ENCODE measurements at places on chromosomes 12 and 14.

- no peak for DNase-seq
Observed at GRCh38 chr12:52633383-52633782, 15.0 kb upstream of the KRT73 start.

DNA sequence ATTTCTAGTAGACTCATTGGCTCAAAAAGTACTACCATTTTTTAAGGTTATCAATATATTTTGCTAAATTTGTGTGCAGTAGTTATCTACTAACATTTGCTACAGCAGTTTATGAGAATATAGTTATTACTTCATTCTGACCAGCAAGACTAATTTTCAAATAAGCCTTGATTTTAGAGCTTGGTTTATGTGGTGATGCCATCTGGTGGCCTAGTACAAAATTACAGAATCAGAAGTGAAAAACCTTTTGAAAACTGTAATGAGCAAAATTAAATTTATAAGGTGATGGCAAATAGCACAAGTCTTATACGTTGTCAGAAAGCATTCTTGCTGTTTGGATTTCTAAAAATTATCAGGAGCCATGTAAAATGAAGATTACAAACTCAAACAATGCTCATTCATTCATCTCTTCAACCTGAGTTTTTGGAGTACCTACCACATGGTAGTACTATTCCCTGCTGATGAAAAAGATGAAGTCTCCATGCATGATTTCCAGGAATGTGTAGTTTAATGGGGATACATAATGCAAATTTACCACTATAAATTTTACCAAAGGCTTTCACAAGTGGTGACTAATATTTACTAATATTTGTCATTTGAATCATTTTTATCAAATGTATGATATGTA, 51.0 kb downstream of the MAGOHB start:
- DNase-seq = no peak

DNA sequence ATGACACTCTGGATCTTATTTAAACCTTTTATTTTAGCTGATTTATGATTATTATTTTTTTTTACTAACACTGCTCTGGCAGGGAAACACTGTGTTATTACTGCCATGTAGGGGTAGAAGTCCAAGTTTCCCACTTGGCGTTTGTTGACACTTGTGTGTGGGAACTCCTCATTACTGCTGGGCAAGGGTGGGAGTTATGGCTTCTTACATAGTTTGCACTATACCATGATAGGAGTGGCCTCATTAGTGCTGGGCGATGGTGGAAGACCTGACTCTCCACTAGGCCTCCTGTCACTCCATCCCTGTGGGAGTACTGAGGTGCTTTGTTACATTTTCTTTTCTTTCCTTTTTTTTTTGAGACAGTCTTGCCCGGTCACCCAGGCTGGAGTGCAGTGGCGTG, 83.5 kb downstream of the BRMS1L start:
- DNase-seq = no peak

DNA sequence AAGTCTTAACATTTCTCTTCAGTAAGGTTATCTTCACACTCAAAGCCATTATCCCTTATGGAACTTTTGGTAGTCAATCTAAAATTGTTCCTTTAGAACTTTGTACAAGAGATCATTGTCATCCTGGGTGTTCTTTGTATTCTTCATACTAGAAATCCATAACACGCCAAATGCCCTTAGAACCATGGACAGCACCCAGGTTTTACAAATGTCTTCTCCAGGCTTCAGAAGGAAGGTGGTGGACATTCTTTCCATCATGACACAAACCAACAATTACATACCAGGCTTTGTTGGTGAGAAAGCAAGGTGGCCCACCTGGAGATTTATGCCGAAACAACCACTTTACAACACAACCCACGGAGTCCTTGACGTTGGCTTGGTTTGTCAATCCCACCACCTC, 365.6 kb upstream of the TBX3 start:
- no peak for DNase-seq

DNA sequence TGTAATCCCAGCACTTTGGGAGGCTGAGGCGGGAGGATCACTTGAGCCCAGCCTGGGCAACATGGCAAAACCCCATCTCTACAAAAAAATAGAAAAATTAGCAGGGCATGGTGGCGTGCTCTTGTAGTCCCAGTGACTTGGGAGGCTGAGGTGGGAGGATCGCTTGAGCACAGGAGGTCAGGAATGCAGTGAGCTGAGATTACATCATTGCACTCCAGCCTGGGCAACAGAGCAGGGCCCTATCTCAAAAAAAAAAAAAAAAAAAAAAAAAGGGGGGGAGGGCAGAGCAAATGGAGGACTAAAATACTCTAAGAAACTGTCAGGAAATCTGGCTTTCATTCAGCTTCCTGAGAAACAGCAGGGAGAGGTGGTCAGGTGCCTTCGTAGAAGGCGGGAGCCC, 31.7 kb upstream of the TSPAN9 start:
- no peak for DNase-seq

GRCh38 chr12:6914246-6914946, at the start of gene ENO2:
ENO2 (plus strand) TSS chr12:6914580; CDS start chr12:6915833, 1,253 bp downstream.
- DNase-seq = no peak

DNA sequence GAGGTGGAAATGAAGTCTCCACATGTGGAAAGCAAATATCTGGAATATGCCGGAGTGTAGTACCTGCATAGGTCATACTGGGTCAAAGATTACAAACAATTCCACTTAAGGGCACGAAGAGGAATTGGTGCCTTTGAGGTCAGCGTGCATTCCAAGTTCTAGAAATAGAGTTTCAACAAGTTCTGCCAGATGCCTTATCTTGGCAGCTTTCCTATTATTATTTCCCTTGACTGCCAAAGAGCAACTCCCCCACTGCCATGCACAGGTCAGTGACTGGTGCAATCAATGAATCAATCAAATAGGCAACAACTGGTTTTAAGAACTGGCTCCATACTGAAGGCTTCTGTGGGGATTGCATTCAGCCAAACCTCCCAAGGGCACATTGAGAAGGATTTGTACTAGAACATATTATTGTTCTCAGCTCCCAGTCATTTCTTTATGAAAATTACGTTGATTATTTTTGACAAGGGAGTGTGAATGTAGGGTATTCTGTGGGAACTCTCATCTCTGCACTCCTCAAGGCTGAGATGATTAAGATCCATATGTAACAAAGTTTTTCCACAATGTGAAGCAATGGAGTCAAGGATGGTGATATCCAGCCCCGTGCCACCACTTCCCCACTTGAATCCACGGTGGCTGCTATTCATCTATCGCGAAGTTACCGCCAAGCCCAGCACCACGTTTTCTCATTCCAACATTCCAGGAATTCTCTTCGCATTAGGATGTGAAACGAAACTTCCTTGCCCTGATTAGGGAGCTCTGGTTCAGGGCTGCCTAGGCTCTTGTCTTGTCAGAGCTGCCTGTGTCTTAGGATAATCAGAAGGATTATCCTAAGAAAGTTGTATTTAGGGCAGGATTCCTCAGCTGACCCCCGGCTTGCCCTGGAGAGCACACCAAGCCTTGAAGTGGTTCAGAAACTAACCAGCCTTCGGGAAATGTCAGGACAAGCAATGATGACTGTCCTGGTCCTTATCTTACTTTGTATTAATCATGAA, 115.1 kb upstream of the PCED1B start:
- no peak for DNase-seq

- DNase-seq = no peak
Observed at GRCh38 chr12:25855716-25856115, 102.8 kb upstream of the RASSF8 start.

DNA sequence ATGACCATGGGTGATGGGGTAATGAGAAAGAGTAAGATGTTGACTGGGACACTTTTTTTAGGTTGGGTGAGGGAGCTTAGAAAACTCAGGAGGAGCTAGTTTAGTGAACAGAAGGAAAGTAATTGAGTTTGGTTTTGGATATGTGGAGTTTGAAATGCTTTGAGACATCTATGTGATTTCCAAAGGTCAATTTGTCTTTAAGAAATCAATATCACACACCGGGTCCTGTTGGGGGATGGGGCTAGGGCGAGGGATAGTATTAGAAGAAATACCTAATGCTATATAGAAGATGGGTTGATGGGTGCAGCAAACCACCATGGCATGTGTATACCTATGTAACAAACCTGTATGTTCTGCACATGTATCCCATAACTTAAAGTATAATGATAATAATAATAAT, 118.4 kb downstream of the ASCL1 start:
- no peak for DNase-seq

- DNase-seq = no peak
Observed at GRCh38 chr14:50523271-50524041, 8.9 kb downstream of the MAP4K5 start.

GRCh38 chr12:91188778-91189177, 6.2 kb upstream of the DCN start:
- no peak for DNase-seq

DNA sequence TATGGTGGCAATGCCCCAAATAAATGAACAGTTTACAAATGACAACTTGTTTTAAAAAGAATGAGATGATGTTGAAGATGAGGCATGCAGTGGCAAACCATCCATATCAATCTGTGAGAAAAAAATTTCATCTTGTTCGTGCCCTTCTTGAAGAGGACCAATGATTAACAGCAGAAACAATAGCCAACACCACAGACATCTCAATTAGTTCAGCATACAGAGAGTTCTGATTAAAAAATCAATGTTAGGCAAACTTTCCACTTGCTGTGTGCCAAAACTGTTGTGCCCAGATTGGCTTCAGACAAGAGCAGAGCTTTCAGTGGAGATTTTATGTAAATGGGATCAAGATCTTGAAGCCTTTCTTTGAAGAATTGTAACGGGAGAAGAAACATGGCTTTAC, 329.9 kb downstream of the BMP4 start:
- DNase-seq = no peak

DNA sequence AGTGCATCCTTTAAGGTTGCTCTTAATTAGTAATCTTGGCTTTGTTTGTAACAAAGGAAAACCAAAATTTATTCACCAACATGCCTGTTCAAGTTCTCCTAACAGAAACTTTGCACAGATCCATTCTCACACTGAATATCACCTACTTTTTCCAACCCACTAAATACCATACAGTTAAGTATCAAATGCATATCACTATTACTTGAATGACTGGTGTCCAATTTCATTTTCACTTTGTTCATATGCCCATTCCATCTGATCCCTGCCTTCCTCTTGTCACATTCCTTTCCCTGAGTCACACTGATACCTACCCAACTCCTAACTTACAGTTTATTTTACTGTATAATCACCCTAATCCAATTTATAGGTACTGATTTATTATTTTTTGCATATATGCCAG, 286.4 kb downstream of the NELL2 start:
- no peak for DNase-seq

DNA sequence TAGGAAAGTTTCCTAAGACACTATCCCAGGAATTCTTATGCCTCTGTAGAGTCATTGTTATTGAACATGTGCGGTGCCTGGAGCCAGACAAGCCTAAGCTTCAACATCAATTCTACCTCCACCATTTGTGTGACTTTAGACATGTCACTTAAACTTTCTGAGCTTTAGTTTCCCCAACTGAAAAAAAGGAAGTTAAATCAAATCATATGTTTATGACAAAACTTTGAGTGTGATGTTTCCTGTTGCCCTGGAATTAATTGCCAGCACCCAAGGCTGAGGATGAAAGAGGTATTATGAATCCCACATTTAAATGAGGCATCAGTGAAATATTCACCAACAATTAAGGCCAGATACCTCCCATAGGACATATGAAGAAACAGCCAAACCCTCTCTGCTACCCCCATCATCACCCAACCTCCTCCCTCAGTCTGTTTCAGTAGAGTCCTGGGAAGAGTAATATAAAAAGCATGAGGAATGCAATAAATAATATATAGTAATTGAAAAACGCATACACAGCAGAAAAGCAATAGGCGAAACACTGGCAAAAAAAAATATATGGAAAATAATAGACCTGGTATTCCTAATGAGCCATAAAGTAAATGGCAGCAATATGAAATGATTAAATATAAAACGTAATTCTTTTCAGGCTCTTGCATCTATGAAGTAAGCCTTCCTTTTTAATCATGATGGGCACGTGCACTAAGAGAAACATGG, 182.0 kb upstream of the DCN start:
- DNase-seq = no peak

DNA sequence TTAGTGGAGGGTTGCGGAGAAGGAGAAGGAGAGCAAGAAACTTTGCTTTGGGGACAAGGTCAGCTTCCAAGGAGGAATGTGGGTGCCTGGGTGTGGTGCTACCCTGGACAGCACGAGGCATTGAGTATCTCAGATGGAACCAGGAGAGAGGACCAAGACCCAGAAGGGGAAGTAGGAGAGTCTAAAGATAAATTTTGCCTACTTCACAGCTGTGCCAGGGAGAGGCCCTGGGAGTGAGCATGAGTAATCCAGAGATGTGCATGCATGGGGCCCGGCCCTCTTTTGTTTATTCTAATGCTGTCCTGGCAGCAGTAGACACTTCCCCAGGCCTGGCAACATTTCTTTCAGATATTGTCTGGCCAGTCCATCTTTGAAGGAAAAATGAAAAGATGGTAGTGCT, 49.5 kb upstream of the GNPNAT1 start:
- DNase-seq = no peak

GRCh38 chr14:65243766-65244442, 141.6 kb upstream of the MAX start:
- DNase-seq = no peak

Measured in AG04449 (cell line).